CD8-positive, alpha-beta memory T cell (primary cell): ENCODE measurements at places on chromosomes 11 and 22. TPM values are rescaled to one million over a fixed set of nuclear protein-coding genes. Genes with fewer than 3 reads are reported as not detected.

The DNAJB7 gene
- total RNA-seq: not detected

The RCOR2 gene
- 0.13 TPM for total RNA-seq

The DGCR6 gene
- total RNA-seq: 1.2 TPM

The GPR83 gene
- total RNA-seq: not detected

The BBS1 gene
- 17.7 TPM for total RNA-seq

DNA sequence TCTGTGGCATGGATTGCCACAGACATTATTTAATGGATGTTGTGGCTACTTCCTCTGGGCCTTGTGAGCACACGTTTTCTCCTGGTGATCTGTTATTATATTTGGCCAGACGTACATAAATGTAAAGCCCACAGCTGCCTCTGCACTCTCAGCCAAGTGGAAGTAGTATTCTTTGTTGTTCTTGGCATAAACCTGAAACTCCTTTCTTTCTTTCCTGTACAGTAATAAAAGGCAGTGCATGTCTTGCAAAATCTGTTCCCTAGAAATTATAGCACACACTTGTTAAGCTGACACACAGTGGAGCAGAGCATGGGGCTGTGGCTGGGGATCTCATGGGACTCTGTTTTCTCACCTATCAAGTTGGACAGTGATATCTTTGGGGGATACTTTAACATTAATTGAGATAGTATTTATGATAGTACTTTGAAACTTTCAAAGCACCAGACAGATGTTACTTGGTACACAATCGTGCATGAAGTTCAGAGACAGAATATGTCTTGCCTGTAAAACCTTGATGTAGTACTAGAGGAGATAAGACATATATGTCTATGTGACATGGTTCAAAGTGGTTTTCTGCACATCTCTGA is 20.9 kb downstream of the PANX1 start:
- no peak for DNase-seq

DNA sequence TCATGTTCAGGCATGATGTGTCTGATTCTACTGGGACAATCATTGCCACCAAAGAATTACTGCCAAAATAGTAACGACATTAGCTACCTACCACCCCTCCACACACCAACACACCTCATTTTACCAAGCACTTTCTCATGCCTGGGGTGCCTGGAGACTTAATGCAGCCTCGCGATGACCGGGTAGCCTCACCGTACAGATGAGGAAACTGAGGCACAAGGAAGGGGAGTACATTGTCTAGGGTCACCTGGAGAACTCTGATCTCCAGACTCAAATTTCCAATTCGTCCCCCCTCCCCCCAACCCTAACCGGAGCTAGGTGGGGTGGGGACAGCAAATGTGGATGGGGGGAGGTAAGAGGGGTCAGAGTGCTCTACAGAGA is 2.7 kb upstream of the RTN4RL2 start:
- no peak for DNase-seq

GRCh38 chr11:8698917-8699441 is 16.4 kb downstream of the RPL27A start:
- no peak for DNase-seq

DNA sequence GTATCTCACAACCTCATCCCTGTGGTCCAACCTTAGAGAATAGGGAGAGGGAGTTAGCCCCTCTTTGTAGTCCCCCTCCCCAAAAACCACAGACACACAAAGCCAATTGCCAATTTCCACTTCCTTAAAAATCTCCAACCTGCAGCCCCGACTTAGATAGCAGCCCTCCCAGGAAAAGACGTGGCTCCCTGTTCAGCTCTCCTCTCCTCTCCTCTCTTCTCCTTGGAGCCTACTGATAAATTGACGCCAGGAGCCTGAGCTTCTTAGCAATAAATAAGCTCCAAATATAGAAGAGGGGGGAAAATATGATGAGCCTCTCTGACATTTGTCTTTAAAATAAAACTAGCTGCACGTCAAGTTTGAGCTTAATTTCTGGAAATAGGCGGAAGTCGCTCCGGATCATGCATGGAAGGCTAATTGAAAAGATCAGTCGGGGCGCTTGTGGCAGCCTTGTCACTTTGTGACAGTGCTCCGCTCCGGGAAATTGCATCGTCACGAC is 7.3 kb downstream of the PAX6 start:
- no peak for DNase-seq

DNA sequence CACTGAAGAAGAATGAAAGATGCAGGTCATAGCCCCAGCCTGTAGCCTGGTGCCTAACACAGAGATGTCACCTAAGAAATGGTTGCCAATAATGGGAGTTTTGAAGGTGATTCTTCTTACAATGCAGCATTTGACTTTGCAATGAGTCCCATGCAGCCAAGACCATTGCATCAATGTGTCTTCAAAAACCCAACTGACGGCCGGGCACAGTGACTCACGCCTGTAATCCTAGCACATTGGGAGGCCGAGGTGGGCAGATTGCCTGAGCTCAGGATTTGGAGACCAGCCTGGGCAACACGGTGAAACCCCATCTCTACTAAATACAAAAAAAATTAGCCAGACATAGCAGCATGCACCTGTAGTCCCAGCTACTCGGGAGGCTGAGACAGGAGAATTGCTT is 89.3 kb upstream of the ASPHD2 start:
- no peak for DNase-seq

GRCh38 chr22:37669586-37669985 is 5.8 kb upstream of the LGALS1 start:
- DNase-seq: no peak

GRCh38 chr11:119905162-119905561 is 176.2 kb upstream of the NECTIN1 start:
- no peak for DNase-seq
